ENCODE measurements at places on chromosomes 1 and 21.

- DNase-seq: no peak
Observed at GRCh38 chr1:162091681-162092524, 22.4 kb downstream of the NOS1AP start.

DNA sequence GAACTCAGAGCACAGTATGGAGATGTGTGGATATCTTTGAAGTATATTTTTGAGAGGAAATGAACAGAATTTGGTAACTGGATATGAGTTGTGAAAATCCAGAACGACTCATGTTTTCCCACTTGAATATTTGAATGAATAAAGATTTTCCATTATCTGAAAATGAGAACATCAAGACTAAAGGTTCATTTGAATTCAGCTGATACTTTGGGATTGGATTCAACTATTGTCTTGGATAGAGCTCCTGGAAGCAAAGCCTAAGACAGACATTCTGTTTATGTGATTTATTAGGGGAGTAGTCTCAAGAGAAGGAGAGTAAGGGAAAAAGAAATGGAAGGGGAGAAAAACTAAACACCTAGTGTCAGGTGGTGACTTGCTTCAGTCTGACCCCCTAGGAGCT, 256.0 kb upstream of the LYPLAL1 start:
- DNase-seq: no peak

DNA sequence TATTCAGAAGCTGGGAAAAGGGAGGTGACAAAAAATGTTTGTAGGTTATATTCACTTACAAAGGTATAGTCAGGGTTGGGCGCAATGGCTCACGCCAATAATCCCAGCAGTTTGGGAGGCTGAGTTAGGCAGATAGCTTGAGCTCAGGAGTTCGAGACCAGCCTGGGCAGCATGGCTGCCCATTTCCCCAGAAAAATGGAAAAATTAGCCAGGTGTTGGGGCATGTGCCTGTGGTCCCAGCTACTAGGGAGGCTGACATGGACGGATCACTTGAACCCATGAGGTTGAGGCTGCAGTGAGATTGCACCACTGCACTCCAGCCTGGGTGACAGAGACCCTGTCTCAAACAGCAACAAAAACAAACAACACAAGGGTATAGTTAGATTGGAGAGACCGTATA, 3.0 kb downstream of the TIMM17A start:
- DNase-seq: no peak

DNA sequence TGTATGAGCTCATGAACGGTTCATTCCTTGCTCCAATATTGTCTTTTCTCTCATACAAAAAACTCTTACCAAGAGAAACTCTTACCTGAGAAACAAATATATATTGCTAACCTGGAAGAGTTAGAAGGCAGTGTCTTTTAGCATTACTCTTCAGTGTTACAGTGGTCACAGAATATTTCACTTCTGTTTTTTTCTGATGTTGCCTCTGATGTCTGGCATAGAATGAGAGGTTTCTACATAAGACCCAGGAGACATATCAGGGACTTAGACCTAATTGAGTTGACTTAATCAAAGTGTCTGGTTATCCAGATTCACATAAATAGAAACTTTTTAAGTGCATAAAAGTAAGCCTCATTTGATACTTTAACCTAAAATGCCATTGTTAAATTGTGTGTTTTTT, 923.8 kb downstream of the TTLL7 start:
- no peak for DNase-seq

DNA sequence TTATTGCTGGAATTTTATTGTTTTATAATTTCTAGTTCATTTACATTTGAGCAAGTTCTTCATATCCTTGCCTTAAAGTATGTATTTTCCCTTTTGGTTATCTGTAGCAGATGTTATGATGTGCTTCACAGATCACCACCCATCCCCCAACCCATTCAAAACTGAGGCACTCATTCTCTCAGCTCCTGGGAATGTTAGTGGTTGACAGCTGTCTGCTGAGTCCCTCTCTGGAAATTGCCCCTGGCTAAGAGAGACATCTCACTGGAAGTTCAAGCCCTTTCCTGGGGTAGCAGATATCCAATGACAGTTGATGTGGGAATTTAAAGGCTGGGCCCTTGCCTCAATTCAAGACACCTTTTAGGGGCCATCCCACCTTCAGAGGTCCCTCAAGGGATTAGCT, 4.3 kb upstream of the DPYD start:
- no peak for DNase-seq

- no peak for DNase-seq
Observed at GRCh38 chr21:33642896-33643657, 776 bp downstream of the ITSN1 start.

GRCh38 chr1:190940951-190941350, 463.3 kb upstream of the BRINP3 start:
- DNase-seq: no peak

DNA sequence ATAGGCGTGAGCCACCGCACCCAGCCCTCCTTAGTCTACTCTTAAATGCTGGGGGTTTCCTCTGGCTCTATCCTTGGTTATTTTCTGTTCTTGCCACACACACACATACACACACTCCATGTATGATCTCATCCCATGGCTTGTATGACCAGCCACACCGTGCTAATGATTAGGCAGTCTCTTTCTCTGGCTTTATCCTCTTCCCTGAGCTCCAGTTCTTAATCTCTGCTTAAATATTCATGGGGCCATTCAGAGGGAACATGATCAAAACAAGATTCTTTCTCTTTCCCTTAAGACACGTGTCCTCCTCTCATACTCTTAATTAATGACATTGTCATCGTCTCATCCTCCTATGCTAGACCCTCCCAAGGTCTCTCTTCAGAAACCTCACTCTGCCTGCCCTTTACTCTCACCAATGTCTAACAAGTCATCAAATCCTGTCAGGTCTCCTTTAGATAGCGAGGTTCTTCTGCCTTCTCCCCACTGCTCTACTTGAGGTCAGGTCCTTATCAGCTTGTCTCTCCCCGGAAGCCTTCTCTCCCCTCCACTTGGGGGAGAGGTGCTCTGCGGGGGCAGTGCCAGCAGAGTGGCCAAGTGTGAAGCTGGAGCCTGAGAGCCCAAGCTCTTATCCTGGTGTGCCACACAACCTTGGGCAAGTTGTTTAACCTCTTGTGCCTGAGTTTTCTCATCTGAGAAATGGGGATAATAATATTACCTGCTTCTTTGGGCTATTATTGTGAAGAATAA, 83.0 kb upstream of the GNG12 start:
- DNase-seq: no peak

DNA sequence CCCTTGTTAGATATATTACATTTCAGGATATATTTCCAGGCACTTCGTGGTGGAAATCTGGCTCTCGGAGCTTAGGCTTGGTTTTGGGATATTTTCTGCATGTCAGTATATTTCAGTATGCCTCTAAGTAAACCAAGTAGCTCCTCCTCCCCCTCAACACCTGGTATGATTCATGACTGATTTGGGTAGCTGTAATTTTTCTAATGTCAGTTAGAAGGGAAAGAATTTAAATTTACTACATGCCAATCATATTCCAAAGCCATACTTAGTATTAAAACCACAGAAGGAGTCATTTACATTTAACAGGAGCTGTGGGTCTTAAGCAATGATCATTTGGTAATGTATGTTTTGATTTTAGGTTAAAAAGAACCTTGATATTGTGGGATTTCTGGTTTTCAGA, 40.6 kb downstream of the ST6GALNAC3 start:
- DNase-seq: no peak

- no peak for DNase-seq
Observed at GRCh38 chr1:180923021-180923841, 10.5 kb downstream of the KIAA1614 start.

DNA sequence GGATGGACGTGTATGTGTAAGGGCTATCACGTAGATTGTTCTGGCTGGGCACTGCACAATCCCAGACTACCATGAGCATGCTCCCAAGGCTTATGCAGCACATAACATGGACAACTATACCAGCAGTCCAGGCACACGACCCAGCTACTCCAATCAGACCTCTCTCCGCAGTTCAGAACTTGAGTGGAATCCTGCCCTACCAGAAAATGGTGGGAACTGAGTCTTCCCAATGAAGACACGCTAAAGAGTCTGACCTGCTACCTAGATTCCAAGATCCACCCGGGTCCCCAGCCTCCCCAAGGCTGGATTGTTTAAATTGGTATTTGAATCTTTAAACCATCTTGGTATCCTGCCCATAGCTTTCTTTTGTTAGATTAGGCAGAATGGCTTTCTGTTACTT, 251.3 kb upstream of the KAZN start:
- no peak for DNase-seq

DNA sequence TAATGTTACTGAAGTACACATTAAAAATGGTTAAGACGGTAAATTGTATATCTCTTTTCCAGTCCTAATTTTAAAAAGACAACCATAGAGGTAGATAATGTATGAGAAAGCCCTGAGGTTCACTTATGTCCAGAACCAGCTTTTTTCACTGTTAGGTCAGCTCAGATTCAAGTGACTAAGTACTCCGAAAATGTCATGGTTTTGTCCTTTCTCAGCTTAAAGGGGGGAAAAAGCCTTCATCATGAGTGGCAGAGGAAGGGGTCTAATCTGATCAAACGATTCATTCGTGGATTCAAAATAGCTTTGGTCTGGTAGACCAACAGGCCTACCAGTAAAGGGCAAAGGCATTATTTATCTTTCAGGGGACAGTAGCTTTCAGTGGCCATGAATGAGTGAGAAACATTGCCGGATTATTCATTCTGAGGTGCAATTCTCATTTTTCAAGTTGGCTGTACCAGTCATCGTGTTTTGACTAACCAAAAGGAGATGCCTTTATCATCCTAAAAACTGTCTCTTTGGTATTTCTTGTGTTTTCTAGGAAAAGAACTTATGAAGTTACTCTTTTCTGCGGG, 208.4 kb downstream of the HHIPL2 start:
- DNase-seq: no peak

DNA sequence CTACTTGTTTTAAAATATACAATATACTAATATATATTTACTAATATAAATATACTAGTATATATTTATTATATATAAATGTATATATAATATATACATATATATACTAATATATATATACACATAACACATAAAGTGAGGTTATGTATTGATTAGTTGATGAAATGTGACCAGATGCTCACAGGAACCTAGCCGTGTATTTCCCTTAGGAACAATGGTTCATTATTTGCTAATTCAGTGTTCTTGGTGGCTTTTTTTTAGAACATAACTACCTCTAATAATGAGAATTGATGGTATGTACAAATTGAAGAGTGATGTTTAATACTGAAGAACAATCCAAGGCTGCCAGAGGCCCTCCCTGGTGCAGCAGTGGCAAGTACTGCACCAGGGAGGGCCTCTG, 37.9 kb upstream of the ITPKB start:
- DNase-seq: no peak

DNA sequence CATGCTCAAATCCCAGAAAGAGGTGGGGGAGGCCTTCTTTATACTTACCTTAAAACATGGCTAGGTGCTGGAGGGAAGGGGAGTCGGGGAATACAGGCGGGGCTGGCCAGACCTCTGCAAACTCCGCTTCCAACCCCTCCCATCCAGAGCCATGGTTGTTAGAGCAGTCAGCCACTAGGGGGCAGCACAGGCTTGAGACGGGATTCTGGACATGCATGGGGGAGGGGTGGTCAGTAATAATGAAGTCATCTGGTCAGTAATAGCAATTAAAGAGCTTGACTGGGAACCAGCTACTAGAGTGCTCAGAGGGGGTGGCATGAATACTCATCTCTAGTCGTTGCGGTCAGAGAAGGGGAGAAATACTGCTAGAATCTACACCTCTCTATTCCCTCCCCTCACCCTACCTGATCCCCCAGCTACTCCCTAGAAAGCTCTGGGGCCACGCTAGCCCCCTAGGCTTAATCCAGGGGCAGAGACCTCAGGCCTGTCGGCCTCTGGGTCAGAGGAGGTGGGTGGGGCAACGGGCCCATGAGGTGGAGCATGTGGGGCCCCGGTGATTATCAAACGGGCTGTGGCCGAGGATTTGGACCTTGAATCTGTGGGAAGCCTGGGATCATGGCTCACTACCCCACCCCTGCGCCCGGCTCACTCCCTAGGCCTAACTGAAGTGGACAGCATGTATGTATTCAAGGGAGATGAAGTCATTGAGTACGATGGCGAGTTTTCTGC, 2.9 kb downstream of the CASQ1 start:
- peak; percentile 79 for DNase-seq

DNA sequence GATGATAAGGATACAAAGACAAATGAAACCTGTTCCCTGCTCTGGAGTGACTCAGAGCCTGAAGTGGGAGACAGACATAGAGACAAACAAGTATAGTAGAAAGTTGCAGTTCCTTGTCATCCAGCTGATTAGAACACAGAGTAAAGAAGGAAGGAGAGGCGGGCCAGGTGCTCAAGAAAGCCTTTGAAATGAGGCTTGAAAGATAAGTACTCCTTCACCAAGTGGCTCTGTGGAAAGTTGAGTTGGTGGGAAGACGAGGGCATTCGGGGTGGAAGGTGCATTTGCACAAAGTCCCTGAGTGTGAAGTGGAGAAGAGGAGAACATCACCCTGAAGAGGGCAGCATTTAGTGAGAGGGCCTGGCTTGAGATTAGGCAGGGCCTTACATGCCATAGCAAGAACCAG, 17.0 kb downstream of the MARK1 start:
- DNase-seq: no peak

DNA sequence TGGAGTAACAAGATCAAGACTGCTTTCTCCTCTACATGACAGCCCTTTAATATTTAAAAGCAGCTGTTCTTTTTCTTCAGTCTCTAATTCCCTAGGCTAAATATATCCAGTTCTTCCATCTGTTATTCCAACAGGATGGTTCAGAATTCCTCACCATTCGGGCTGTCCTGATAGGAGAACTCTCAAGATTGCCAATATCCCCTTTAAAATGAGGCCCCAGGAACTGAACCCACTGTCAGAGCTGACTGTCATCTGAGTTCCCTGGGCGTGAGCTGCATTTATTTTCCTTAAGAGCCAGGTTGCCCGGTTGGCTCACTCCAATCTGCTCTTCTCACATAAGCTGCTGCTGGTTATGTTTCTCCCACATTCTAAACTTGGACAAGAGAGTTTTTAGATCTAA, 177.6 kb downstream of the MIS18A start:
- DNase-seq: no peak

- DNase-seq: no peak
Observed at GRCh38 chr1:153612755-153613331, at the start of gene S100A16. Gene S100A16, minus strand, starts transcription at chr1:153613137. Its CDS starts 4,986 bp downstream, at chr1:153608151.

GRCh38 chr1:86429122-86429725, 5.3 kb downstream of the CLCA2 start:
- DNase-seq: no peak

GRCh38 chr1:199843861-199844260, 183.6 kb upstream of the NR5A2 start:
- no peak for DNase-seq

DNA sequence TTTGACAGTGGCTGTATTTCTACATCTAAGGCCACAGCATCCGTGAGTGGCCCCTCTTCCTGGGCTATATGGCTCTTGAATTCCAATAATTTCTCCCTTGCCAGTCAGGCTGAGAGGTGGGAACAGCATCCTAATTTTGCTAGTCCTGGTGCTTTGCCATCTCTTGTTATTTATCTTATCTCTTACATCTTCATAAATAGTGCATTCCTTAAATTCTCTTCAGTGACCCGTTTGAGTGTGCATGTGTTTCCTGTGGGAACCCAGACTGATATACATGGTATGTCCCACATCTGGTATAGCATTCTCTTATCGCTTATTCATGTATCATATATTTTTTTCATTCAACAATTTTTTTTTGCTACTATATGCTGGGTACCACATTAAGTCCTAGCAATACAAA, 9.9 kb downstream of the S100A11 start:
- no peak for DNase-seq

- DNase-seq: no peak
Observed at GRCh38 chr21:25791319-25791718, 56.5 kb downstream of the GABPA start.
